ENCODE measurements at places on chromosomes 1 and 21.

- no peak for DNase-seq
Observed at GRCh38 chr21:28439788-28440187, 552.9 kb downstream of the LTN1 start.

GRCh38 chr1:245590726-245591125 is 435.9 kb downstream of the KIF26B start:
- DNase-seq = no peak

- no peak for DNase-seq
Observed at GRCh38 chr1:169024255-169024654, 82.2 kb upstream of the ATP1B1 start.

GRCh38 chr1:44783697-44784093 is 4.3 kb downstream of the BEST4 start:
- DNase-seq = no peak

DNA sequence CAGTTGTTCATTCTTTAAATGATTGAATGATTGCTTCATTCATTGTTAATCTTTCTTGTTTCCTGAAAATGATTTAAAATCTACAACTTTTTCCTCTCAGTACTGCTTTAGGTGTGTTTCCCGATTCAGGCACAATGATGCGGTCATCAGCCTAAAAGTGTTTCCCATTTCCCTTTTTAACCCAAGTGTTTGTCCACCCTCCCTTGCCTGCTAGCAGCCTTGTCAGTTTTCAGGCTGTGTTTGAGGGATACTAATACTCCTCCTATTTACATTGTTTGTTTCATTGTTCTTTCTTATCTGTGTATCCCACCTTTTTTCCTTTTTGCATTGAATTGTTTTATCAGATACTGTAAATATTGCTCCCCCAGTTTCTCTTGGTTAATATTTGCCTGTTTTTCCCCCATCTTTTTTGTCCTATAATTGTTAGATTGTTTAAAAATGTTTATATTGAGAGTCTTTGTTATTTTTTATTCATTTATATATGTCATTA is 131.1 kb downstream of the KIAA0319L start:
- no peak for DNase-seq

- DNase-seq = peak; percentile 18
Observed at GRCh38 chr1:211935448-211935970, 99.8 kb downstream of the INTS7 start.

- peak; percentile 31 for DNase-seq
Observed at GRCh38 chr1:101506541-101507164, 269.8 kb downstream of the S1PR1 start.

DNA sequence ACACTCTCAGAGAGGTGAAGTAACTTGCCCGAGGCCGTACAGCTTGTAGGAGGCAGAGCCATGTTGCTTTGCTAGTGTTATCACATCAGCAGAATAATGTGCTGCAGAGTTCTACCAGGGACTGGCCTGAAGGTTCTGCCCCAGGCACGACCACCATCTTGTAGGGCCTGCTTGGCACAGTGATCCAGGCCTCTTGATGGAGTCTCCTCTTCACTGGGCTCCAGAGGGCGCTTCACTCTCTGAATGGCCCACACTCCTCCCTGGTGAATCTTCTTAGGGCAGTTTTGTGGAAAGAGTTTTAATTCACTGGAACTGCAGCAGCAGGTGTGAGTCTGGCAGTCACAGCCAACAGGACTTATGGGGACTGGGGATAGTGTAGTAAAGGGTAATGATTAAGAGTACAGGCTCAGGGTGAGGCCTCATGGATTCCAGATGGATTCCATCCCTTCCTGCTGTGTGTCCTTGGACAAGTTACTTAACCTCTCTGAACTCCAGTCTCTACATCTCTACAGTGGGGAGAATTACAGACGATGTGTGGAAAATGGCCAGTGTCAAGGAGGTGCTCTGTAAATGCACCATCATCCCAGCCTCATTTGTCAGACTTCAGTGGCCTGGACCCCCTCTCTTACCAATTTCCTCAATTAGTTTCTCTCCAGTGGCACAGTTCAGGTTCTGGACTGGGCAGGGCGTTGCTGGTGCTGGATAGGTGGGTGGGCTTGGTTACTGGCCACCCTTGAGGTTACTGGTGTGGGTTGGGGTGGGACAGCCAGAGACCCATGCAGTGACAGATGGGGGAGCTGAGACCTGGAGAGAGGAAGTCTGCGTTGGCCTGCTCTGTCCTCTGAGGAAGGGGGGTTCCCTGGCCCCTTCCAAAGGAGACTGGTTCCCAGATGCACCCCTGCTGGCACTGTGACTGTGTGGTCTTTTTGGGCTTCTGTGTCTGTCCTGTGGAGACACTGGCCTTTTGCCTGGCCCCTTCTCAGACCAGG is 45.9 kb upstream of the CSF3R start:
- DNase-seq = no peak

GRCh38 chr1:228830954-228831481 is 95.7 kb downstream of the RHOU start:
- no peak for DNase-seq

- DNase-seq = no peak
Observed at GRCh38 chr1:229368347-229368746, 25.5 kb upstream of the CCSAP start.

- no peak for DNase-seq
Observed at GRCh38 chr1:78672428-78672827, 22.8 kb downstream of the IFI44 start.
